ENCODE measurements at places on chromosomes 12 and 14.

- no peak for DNase-seq
Observed at GRCh38 chr12:121905746-121906145, 12.6 kb upstream of the CFAP251 start.

GRCh38 chr14:50308363-50308915 lies 3.6 kb downstream of the L2HGDH start:
- peak; percentile 65 for DNase-seq

- DNase-seq = no peak
Observed at GRCh38 chr12:64187794-64188193, 34.3 kb downstream of the KICS2 start.

GRCh38 chr14:63578300-63578699 lies 35.1 kb upstream of the PPP2R5E start:
- no peak for DNase-seq

- no peak for DNase-seq
Observed at GRCh38 chr12:132724506-132725241, 14.0 kb downstream of the PGAM5 start.
